ENCODE measurements at places on chromosomes 12 and 14.

DNA sequence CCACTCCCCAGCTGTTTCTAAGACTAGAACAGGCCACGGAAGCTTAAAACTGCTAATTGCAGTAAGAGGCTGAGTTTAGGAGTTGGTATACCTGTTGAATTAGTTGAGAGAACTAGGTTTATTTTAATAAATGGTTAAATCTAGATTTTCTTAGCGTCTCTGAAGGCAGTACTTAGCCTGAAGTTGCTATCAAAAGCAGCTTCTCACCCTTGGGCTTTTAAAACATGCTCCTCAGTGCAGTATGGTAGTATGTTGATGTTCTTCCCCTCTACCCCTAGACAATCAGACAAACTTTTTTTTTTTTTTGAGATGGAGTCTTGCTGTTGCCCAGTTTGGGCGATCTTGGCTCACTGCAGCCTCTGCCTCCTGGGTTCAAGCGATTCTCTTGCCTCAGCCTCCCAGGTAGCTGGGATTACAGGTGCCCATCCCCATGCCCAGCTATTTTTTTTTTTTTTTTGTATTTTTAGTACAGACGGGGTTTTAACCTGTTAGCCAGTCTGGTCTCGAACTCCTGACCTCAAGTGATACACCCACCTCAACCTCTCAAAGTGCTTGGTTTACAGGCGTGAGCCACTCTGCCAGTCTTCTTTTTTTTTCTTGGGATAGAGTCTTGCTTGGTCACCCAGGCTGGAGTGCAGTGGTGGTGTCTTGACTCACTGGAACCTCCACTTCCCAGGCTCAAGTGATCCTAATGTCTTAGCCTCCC is 6.8 kb downstream of the SRSF5 start:
- no peak for DNase-seq

GRCh38 chr12:20801035-20801434 is 9.5 kb upstream of the SLCO1B3 start:
- DNase-seq, result no peak

DNA sequence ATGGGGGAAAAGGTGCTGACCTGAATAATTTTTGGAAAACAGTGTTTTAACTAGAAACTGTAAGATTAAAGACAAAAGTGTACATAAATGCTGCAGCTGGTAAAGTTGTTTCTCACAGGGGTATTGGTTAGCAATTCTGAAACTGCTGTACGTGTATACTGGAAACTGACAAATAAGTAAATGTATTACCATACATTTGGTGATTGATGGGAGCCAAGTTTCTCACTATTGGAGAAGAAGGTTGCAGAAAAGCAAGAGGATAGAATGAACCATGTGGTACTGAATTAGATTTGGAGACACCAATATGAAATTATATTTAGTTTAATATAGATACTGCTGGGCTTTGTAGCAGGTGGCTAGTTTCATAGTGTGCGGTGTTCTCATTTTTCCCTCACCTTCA is 19.6 kb upstream of the FBXO33 start:
- no peak for DNase-seq

DNA sequence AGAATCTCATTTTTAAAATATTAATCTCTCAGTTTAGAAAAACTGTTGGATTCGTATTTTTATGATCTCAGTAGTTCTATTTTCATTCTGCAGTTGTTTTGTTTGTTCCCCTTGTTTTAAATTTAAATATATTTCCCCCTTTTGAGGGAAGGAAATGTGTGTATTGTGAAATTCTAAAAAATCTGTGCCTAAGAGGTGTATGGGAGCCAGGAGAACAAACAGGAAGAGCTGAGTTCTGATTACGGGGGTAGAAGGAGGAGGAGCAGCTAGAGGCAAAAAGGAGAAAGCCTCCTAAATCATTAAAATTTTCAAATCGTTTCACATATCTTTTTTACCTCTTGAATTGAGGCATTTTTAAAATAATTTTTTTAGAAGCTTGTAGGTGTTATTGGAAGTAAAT is 2.3 kb downstream of the RDH12 start:
- DNase-seq, result no peak

DNA sequence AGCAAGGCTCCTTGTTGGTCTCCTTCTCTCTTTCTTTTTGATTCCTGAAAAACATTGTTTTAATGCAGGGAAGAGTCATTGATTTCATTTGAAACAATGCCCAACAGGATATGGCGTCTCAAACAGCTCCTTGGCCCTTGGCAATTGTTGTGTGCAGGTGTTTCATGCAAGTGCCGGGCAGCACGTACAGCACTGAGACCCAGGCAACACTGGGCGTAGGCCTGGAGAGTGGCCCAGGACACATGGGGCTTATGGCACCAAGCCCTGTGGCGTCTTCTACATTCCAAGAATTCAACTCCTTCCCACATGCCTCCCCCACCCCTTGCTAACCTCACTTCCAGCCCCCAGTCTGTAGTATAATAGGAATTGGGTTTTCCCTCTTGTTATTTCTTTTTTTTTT is 230.4 kb downstream of the SPTSSA start:
- DNase-seq, result no peak

DNA sequence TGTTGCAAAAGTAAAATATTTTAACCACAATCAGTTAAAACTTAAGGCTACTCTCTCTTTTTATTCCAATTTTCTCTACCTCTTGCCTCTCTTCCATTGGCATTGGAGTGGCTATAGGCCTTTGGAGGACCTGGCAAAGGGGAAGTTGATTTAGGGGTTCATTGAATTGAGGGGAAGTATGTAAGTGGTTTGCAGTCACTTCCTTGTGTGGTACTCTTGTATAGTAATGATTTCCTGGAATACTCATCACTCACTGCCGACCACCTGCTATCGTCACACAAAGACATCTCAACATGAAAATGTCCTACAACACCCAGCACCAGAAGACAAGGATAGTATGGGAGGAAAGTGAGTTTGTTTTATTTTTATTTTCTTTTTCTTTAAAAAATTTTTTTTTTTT is 45.7 kb upstream of the CPM start:
- no peak for DNase-seq

GRCh38 chr14:87874676-87875075 is 118.3 kb downstream of the GALC start:
- DNase-seq, result no peak

- DNase-seq, result no peak
Observed at GRCh38 chr14:74863274-74863673, 12.7 kb downstream of the PROX2 start.

DNA sequence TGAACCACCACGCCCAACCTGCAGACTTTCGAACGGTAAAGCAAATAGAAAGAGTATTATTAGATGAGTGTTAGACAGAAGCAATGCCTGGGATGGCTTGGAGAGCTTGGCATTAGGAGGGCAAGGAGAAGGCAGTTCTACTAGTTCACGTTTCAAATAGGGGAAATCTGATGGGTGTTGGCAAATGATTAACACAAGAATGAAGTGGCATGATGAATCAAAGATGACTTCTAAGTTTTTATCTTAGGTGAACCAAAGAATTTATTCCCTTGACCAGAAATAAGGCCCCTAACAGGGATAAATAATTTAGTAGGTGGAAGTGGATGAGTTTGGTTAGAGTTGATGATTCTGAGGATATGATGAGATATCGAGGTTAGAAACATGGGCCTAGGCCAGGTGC is 38.5 kb downstream of the DRAM1 start:
- no peak for DNase-seq

- DNase-seq, result no peak
Observed at GRCh38 chr12:128600886-128601285, 222.9 kb downstream of the SLC15A4 start.

- DNase-seq, result no peak
Observed at GRCh38 chr14:99320621-99321235, 48.7 kb upstream of the BCL11B start.

GRCh38 chr14:61364243-61364642 is 42.9 kb downstream of the PRKCH start:
- no peak for DNase-seq

GRCh38 chr12:112236386-112236785 is 111.0 kb downstream of the TRAFD1 start:
- no peak for DNase-seq

DNA sequence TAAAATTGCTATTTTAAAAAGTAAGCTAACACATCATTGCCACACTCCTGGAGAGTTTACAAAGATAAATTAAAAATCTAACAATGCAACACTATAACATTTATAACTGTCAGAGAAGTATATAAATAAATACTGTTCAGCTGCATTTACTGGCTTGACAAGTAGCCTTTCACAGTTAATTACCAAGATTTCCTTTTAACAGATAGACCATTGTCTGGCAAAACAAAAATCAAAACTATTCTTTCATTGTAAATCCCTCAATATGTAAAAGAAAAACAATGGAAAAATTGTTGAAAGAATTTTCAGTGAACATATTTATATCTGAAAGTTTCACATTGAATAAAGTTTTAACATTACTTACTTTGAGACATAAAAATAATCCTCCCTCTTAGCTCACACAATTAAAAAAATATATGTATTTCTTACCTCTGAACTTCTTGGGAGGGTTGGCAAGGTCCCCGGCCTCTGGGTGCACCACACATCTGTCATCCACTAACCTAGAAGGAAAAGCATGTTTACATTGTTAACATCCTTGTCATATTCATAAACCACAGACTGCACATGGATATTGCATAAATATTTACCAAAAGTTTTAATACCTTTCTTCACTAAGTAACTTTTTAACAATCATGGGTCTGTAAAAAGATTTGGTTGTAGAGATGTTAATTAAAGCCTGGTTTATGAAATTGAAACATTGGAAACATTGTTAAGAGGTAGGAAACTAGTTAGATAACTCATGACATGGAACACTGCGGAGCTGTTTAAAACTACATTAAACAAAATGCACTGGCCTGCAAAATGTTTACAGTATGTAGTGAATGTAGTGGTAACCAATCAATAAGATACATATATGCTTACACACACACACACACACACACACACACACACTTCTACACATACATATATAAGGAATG is 43.0 kb downstream of the ITPR2 start:
- no peak for DNase-seq

DNA sequence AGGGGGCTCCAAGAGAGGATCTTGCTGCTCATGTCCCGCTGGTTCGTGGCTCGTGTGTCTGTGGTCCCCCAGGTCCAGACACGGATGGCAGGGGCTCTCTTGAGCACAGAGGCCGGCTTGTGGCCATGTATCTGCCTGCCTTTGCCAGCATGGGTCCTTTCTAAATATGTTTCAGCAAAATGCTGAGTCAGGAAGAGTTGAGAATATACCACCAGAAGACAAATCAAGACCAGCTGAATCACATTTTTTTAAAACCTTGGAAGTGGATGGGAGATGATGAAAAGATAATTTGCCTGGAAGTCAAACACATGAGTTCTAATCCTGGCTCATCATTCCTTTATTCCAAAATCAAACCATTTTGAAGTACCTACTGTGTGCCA is 58.0 kb downstream of the NUAK1 start:
- no peak for DNase-seq

DNA sequence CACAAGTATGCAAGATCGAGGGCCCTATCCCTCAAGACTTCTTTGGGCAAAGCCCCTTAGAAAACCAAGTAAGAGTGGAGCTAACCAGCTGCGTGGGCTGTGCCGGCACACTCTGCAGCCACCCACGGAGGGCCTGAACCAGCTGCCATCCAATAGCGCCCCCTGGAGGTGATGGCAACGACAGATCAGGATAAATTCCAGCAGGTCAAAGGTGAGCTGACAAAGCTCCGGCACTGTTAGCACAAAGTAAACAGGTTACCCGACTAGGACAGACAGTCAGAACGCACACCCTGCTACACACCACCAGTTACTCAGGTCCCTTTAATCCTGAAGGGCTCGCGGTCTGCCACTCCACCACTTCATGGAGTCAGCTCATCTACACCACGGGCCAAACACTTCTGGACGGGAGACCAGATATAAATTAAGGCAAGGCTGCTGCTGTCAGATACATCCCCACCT is 4.9 kb downstream of the ZBTB39 start:
- DNase-seq, result no peak

DNA sequence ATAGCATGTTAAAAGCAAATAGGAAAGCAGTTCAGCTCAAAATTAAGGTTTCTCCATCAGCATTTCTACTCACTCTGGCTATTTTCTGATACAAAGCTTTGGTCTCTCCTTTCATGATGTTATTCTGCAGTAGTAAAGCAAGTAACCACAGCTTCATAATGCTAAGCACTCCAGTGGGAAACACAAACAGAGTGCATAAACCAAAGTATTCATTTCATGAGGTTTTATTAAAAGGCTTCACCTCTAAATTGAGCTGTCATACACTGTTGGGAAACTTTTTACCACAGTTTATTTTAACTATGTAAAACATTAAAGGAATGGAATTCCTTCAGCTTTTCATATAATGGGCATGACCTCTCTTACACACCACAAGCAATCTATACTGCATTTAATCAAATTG is 157.9 kb upstream of the LMO3 start:
- no peak for DNase-seq

DNA sequence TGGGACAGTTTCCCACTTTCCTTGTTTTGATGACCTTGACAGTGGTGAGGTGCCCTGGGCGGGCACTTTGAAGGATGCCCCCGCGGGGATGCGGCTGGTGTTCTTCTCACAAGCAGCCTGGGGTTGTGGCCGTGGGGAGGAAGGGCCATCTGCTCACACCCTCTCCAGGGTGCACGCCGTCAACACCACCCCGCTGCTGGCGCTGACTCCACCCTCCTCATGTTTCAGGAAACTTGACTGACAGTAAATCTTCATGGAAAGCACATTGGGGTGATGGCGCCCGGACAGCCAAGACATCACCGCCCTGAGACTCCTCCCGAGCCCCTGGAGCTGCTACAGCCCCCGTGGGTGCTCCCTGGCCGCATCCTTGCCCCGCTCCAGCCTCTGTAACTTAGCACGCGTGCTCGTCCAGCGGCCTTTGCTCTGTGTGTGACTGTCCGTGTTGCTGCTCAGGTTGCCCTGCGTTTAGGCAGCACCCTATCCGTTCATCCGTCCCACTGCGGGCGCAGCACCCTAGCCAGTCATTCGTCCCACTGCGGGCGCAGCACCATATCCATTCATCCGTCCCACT is 150.2 kb upstream of the C14orf180 start:
- DNase-seq, result no peak

GRCh38 chr12:5914387-5915149 is 30.5 kb downstream of the ANO2 start:
- no peak for DNase-seq

- no peak for DNase-seq
Observed at GRCh38 chr12:111687255-111687654, 1.4 kb downstream of the ACAD10 start.

DNA sequence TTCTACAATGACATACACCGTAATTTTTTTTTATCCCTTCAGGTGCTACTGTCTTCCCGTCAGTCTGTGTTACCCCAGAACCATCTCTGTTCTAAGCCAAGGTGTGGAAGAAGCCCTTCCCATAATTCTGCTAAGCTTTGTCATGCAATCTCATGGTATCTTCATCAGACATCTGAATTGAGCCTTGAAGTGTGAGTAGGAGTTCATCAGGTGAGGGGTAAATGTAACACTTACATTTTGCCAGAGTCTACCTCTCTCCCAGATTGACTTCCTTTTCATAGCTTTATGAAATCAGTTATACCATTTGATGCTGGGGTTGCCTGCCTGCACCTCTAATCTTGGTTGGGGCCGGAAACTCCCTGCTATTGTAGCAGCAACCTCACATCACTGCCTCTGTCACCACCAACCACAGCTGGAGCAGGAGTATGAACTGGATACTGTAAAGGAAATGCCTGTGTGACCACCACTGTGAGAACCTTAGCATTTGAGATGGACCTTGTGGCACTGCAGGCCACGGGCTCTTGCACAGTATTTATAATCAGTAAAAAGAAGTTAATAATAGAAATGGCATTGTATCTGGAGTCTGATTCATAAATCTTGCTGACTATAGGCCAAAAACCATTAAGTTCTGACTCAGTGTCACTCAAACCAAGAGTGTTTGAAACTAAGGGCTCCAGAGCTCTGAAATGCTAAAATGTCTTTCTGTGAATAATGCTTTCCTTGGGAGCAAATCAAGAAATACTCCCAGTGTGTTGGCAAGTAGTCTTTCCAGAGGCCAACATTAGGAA is 58.7 kb upstream of the STK38L start:
- no peak for DNase-seq

Data from NCI-H1105 (cell line).